ENCODE measurements at places on chromosomes 1 and 21.
A peak's percentile ranks its signal among the peaks of the same experiment; 100 is the strongest.

GRCh38 chr1:105243969-105244368, 1494.3 kb downstream of the AMY1C start:
- no peak for DNase-seq

DNA sequence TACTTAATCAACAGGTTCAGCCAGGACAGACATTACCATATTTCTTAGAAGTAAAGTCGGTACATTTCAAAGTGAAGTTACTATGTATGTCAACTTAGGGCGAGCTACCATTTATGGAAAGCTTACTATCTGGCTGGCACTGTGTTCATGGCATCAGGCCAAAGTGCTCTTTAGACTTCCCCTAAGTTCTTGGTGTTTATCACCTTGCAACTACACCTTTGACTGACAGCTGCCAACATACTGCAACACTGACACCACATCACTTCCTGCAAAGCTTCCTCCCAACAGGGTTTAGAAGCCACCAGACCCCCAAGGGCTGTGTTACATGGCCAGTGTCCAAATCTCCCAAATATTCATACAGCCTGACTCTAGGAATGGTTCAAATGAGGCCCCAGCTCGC, 61.0 kb downstream of the TIAM1 start:
- DNase-seq = peak; percentile 50

- no peak for DNase-seq
Measured at GRCh38 chr1:3062616-3063378, 6.2 kb upstream of the PRDM16 start.

GRCh38 chr1:230278871-230279582, 147.1 kb downstream of the PGBD5 start:
- no peak for DNase-seq

DNA sequence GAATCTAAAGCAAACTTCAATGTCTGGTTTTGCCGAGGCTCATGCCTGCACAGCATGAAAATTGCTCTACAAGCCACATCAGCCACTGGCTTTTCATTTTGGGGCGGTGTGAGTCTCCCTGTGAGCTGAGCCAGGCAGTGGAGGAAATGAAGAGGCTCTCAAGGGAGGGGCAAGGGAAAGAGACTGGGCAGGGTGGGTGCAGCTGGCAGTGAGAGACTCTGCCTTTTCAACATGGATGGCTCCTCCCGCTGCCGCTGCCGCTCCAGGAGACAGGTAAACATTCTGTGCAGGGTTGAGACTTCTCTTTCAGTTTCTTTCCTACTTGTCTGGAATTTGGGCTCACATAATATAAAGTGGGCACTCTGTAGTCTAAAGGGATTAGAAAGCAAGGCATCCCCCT, 11.3 kb upstream of the CTSE start:
- DNase-seq = no peak
